Stimulated activated CD8-positive, alpha-beta memory T cell treated with anti-CD3 and anti-CD28 coated beads, Interleukin-15, amount 100 ng/mL, for 48 hours (primary cell): ENCODE measurements at places on chromosomes 12 and 14.

GRCh38 chr12:62267480-62267879 is 7.3 kb downstream of the USP15 start:
- no peak for DNase-seq

GRCh38 chr14:44448951-44449358 is 58.1 kb downstream of the FSCB start:
- DNase-seq = no peak

- no peak for DNase-seq
Measured at GRCh38 chr12:51669271-51669670, 78.2 kb downstream of the SCN8A start.

GRCh38 chr14:99655521-99655920 is 10.6 kb downstream of the HHIPL1 start:
- no peak for DNase-seq

DNA sequence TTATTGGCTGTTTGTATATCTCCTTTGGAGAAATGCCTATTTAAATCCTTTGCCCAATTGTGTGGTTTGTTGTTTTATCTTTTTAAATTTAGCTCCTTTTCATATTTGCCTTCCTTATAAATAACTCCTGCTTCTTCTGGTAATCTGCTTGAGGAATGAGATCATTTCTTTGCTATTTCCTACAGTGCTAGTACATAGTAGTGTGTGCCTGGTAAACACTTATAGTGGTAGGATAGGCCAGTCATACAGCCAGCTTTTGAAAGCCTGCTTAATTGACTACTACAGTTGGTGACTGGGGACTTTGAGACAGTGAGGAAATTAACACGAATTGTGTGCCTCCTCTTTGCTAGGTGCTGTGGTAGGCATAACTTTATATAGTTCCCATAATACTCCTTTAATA is 68.7 kb downstream of the BORCS5 start:
- no peak for DNase-seq

DNA sequence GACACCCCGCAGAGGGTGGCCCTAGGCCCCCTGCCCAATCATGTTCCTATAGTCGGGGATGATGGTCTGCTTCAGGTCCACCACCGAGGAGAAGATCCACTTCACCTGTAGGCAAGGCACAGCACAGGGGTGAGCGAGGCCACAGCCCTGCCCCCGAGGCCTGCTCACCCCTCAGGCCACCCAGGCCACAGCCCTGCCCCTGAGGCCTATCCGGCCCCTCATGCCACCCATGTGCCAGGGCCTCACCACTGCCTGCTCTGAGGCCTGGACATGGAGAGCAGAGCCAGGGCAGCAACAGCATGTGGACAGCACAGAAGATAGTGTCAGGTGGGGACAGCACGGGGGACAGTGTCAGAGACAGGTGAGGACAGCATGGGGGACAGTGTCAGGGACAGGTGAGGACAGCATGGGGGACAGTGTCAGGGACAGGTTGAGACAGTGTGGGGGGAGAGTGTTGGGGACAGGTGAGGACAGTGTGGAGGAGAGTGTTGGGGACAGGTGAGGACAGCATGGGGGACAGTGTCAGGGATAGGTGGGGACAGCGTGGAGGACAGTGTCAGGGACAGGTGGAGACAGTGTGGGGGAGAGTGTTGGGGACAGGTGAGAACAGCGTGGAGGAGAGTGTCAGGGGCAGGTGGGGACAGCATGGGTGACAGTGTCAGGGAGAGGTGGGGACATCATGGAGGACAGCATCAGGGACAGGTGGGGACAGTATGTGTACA is 239.7 kb downstream of the TMEM121 start:
- DNase-seq = no peak

DNA sequence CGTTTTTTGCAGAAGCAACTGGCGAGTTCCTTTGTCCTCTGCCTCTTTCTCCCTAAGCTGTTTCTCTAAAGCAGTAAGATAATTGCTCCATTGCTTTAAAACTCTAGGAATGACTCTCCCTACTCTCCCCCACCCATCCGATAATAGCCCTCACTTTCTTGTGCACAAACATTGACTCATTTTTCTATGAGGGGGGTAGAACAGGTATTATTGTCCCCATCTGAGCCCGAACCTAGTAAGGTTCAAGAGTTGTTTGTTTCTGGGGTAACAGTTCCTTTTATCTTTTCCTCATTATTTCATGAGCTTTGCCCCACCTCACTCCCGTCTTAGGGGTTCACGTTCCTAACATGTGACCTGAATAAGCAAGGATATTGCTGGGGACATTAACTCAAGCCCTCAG is 190.6 kb downstream of the EMP1 start:
- no peak for DNase-seq

- DNase-seq = no peak
Measured at GRCh38 chr14:100555436-100556139, 31.6 kb downstream of the BEGAIN start.

DNA sequence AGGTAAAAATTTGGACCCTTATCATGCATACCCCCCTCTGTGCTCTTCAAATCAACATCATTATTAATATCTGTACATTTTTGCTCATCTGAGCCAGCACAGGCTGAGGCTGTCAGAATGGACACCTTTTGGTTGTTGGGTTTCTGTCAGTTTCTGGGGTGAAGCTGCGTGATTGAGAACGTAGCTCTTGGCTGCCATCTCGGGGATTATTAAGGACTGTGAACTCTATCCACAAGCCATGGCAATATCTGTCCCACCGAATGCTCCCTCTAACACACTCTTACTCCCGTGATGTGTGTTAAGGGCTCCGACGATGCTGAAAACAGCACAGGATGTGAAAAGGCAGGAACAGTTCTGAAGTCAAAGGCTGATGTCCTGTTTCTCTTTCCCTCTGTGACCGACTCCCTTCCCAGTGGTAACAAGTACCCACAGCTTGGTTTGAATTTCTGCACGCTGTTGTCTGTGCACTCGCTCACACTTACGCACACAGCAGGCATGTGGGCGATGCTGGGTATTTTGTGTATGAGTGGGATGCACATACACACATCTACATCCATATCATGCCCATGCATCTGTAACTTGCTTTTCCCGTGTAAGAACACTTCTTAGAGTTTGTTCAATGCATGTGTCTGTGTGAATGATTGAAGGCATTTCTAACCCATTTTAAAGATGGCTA is 405.6 kb downstream of the TMEM121 start:
- no peak for DNase-seq

- no peak for DNase-seq
Measured at GRCh38 chr12:2690348-2691005, 104.3 kb upstream of the FKBP4 start.

GRCh38 chr14:96160913-96161310 is 43.7 kb upstream of the BDKRB2 start:
- no peak for DNase-seq

- no peak for DNase-seq
Measured at GRCh38 chr14:29215853-29216252, 449.3 kb downstream of the FOXG1 start.

DNA sequence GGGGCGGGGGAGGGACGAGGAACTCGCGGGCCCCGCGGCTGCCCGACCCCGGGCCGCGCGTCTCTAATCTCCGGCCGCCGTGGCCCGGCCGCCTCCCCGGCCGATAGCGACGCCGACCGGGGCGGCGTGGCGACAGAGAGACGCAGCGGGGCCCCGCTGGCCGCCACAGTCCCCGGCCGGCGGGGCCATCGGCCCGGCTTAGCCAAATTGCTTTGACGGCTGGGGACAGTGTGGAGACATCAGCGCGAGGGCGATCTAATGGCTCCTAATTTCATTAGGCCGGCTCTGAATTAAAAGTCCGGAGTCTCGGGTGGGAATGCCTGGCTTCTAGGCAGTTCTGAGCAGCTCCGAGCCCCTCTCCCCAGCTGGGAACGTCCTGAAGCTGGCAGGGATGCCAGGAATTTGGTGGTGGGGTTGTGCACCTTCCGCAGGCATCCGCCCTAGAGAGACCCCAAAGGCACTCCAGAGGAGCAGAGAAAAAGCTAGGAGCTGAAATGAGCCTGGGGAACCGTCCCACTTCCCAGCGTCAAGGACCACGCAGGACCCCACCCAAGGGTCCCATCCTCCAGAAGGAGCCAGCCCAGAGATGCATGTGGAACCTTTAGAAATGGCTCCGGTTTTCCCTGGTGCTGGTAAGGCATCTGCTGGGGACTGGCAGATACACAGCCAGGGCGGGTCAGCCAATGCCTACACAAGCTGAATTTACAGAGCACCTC is 9.6 kb downstream of the TBX5 start:
- no peak for DNase-seq

DNA sequence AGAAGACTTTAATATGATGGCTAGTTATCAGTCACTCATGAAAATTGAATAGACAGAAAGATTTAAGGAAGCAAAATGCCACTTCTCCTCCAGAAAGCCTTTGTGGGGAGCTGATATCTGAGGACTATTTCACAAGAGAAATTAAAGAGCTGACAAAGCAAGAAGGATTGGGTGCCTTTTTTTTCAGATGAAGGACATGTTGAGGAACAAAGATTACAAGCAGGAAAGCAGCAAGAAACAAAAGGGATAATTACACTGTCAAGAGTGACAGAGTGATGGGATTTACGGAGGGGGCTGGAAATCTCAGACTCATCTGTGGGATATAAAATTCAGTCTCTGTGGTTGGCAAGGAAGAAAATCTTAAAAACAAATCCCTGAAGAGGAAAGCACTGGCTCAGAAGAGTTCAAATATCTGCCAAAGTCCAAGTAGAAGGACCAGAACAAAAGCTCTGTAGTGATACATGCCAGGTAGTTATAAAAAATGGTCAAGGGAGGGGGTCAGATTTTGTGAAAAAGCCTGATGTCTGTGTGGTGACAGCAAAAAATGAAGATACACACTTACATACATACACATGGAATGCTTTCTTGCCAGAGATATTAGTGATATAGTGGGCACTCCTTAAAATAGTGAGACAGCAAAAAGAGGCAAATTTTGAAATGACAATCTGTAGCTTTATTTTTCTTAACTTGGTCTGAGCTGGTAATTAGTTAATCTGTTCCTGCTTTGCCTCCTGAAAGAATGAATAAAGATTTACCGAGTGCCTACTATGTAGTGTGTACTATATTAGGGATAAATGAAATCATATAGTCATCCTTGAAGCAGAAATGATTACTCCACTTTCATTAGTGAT is 62.9 kb downstream of the EPS8 start:
- DNase-seq = no peak

DNA sequence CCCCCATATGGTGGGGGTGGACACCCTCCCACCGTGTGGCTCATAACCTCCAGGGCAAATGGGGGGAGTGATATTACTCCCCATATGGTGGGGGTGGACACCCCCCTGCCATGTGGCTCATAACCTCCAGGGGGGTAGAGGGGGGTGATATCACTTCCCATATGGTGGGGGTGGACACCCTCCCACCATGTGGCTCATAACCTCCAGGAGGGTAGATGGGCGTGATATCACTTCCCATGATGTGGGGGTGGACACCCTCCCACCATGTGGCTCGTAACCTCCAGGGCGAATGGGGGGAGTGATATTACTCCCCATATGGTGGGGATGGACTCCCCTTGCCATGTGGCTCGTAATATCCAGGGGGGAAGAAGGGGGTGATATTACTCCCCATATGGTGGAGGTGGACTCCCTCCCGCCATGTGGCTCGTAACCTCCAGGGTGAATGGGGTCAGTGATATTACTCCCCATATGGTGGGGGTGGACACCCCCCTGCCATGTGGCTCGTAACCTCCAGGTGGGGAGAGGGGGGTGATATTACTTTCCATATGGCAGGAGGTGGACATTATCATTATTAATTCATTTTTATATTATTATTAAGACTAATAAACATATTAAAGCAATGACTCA is 51.2 kb upstream of the OXA1L start:
- no peak for DNase-seq

- DNase-seq = no peak
Measured at GRCh38 chr12:48119834-48120195, 651 bp downstream of the PFKM start.

DNA sequence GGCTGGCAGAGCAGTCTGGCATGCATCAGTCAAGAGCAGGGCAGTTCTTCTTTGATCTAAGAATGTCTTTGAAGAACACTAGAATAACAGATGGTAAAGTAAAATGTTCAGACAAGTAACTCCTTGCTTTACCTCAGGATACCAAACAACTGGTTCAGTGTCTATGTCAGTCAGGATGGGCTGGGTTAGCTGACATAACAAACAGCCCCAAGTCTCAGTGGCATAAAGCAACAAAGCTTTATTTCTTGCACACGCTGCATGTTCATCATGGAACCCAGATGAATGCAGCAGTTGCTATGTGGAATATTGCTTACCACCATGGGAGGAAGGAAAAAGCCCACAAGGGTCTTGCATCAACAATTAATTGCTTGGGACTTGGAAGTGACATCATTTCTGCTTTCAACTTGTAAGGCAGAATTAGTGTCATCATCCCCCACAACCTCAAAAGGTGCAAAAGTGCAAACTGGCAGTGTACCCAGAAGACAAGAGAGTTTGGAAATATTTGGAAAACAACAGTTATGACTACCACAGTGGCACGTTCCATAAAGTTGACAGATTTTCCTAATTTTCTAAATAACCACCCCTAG is 21.2 kb downstream of the GPRC5D start:
- no peak for DNase-seq

DNA sequence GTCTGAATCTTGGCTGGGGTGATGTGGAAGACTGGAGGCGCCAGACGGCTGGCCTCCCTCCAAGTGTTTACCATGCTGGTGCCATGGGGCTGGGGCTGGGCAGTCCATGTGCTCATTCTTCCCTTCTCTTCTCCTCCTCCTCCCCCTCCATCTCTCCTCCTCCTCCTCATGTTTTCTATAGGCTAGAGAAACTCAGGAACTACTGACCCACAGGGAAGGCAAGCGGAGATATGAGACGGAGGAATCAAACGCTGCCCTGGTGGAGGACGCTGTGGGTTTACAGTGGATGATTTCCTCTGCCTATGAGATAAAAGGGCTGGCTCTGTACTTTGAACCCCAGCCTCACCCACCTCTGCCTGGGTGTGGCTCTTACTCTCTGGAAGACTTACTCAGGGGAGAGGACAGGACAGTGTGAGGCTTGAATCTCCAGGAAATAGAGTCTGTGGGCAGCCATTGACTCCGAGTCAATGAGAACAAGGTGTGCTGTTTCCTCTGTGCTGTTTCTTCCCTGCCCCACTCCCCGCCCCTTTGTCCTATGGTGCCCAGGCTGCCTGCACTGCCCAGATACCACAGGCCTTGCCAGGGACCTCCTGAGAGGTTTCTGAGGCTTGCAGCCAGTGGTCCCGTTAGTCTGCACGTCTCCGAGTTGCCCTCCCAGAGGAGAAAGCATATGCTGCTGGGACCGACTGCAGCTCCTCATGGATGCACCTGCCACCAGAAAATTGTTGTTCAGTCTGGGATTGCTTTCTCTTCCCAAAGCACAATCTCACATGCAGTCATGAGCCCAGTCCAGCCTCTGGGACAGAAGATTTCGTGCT is 132.6 kb upstream of the ARHGAP5 start:
- DNase-seq = no peak

- DNase-seq = no peak
Measured at GRCh38 chr14:32430326-32430725, 101.2 kb downstream of the AKAP6 start.
